ENCODE measurements at places on chromosomes 11 and 22. TPM values are rescaled to one million over a fixed set of nuclear protein-coding genes. Genes with fewer than 3 reads are reported as not detected.

IL18 gene
- 0.87 TPM for total RNA-seq

SLC5A12 gene
- total RNA-seq: not detected

OR52I2 gene
- total RNA-seq: not detected

GSTP1 gene
- 851 TPM for total RNA-seq

FAM181B gene
- not detected for total RNA-seq

RGL4 gene
- under 0.01 TPM for total RNA-seq

RBM4 gene
- total RNA-seq: 94.7 TPM

MAJIN gene
- not detected for total RNA-seq

POTEH gene
- not detected for total RNA-seq

OR8G1 gene
- total RNA-seq: 0.17 TPM

SAA2 gene
- not detected for total RNA-seq

ZNF280B gene
- total RNA-seq: 0.17 TPM

BRSK2 gene
- 0.99 TPM for total RNA-seq

NCR3LG1 gene
- total RNA-seq: 5.1 TPM

KRTAP5-11 gene
- total RNA-seq: not detected

DLG2 gene
- 4.4 TPM for total RNA-seq

TTC36 gene
- total RNA-seq: 1.3 TPM

C22orf42 gene
- total RNA-seq: not detected
